ENCODE measurements at places on chromosomes 5 and 9. TPM values are rescaled to one million over a fixed set of nuclear protein-coding genes. Genes with fewer than 3 reads are reported as not detected.

ADGRD2 gene
- 0.76 TPM for total RNA-seq

ASPN gene
- 48.3 TPM for total RNA-seq

GFPT2 gene
- total RNA-seq, result 72.1 TPM

DNA sequence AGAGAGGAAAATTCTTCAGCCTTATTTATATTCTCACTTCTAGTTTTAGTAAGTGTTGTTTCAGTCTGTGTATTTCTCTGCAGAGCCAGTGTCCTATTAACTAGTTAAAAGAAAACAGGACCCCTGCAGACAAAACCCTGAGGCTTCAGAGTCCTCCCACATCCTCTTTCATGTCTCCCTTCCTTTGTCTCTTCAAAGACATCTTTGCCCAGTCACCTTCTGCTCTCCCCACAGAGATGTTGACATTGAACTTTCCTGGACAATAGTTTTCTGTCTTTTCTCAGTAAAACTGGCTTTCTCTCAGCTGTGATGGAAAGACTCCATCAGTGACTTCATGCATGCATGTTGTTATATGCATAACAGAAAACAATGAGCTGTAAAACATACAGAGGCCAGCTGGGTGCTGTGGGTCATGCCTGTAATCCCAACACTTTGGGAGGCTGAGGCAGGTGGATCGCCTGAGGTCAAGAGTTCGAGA, 20.2 kb downstream of the GRAMD2B start:
- no peak for DNase-seq

DNA sequence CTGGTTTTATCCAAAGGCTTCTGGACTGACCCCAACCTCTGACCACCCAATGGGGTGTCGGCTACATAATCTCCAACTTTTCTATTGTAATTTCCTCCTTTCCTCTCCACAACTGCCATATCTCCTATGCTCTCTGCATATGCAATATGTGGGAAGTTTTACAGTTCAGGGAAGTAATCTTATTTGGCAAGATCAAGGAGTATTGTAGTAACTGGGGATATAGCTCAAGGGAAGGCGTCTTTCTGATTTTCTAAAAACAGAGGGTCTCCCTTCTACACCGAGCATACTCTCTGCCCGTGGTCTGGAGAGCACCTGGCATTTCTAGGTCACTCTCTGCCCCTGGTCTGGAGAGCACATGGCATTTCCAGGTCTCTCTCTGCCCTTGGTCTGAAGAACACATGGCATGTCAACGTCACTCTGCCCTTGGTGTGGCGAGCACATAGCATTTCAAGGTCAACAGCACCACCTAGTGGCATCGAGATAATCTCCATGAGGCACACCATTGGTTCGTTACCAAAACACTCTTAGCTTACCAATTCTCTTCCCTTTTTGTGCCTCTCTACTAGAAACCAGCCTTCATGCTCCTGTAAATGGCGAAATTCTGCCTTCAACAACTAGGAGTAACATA, 616.4 kb upstream of the NUDT12 start:
- DNase-seq, result no peak

Measured in uterus (tissue), 4 donors.